ENCODE measurements at places on chromosomes 2 and 18.

DNA sequence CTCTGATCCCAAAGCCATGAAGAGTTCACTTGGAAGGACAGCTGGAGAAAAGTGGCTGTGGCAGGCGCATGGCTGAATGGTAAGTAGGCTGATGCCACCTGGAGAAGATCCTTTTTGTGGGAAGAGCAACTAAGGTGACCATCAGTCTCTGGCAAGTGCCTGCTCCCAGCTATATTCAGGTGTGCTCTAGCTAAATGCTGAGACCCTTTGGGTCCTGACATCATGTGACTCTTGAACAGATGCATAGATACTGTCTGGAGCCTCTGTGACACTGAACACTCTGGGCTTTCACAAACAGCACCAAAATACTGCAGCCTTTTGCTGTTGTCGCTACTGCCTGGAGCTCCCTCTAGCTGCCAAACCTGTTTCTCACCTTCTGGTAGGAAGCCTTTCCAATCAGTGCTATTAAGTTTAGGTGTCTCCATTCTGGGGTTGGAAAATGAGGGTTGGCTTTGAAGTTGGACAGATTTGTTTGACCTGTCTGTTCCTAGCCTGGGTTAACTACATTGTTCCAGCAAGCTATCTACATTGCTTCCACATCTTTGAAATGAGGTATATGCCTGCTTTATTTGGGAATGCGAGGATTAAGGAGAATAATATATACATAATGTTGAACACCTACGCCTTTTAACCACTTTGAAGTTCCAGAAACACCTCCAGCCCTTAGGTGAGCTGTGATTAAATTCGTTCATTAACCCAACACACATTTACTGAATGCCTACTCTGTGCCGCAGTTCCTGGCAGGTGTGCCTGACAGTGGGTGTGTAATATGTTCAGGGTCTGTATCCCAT, 3.1 kb downstream of the EGR4 start:
- no peak for DNase-seq

DNA sequence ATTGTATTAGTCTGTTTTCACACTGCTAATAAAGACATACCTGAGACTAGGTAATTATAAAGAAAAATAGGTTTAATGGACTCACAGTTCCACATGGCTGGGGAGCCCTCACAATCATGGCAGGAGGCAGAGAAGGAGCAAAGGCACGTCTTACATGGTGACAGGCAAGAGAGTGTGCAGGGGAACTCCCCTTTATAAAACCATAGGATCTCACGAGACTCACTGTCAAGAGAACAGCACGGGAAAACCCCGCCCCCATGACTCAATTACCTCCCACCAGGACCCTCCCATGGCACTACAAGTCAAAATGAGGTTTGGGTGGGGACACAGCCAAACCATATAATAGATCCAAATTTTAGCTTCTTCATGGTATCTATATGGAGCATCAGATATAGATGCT, 69.6 kb upstream of the TMEM87B start:
- DNase-seq = no peak

- DNase-seq = no peak
These were observed 58.7 kb downstream of the DTNB start for GRCh38 chr2:25614711-25615110.

- no peak for DNase-seq
These were observed 1287.8 kb upstream of the TMEFF2 start for GRCh38 chr2:193482557-193482956.

GRCh38 chr18:4854671-4855070, 342.4 kb downstream of the AKAIN1 start:
- no peak for DNase-seq

- no peak for DNase-seq
These were observed 74.4 kb downstream of the DDX18 start for GRCh38 chr2:117888897-117889296.

- no peak for DNase-seq
These were observed 81.7 kb downstream of the SPRED2 start for GRCh38 chr2:65350651-65351056.

DNA sequence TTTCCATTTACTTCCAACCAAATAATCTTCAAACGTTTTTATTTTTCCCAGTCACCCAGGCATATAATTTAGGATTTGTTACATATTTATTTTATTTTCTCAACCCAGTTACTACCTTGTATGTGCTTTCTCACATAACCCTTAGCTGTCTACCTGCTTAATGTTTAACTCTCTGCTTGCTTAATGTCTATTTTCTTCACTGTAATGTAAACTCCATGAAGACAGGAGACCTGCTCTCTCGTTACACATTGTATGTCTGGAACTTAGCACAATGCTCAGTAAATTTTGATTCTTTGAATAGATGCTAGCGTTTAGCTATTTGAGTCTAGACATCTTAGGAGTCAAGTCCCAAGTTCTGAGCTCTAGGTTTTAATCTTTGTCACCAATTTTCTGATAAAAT, 70.2 kb downstream of the RBBP8 start:
- DNase-seq = no peak

DNA sequence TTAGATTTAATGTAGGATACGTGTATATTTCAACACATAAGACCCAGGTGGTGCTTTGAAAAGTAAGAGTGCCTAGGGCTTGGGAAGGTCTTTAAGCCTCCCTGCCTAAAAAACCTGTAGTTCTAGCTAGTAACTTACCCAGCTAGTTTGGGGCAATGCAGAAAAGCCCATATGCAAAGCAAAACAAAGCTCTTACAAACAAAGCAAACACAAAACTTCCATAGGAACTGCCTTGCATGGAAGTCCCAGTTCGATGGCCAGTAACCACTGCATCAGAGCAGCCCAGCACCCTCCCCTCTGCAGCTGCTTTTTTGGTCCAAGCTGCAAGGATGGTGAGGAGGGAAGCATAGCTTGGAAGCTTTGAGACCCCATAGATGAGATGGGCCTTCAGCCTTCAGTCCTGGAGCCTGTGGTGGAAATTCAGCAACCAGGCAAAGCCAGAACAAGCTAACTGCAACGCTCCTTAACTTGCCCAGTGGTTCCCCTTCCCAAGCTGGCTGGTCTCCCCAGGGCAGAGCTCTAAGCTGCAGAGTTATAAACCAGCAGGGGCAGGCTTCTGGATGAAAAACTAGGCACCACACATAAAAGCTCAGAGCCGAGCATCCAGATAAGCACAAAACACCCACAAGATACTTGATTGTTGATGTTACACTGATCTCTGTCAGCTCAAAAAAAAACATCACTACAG, 16.2 kb downstream of the C2orf76 start:
- DNase-seq = no peak

DNA sequence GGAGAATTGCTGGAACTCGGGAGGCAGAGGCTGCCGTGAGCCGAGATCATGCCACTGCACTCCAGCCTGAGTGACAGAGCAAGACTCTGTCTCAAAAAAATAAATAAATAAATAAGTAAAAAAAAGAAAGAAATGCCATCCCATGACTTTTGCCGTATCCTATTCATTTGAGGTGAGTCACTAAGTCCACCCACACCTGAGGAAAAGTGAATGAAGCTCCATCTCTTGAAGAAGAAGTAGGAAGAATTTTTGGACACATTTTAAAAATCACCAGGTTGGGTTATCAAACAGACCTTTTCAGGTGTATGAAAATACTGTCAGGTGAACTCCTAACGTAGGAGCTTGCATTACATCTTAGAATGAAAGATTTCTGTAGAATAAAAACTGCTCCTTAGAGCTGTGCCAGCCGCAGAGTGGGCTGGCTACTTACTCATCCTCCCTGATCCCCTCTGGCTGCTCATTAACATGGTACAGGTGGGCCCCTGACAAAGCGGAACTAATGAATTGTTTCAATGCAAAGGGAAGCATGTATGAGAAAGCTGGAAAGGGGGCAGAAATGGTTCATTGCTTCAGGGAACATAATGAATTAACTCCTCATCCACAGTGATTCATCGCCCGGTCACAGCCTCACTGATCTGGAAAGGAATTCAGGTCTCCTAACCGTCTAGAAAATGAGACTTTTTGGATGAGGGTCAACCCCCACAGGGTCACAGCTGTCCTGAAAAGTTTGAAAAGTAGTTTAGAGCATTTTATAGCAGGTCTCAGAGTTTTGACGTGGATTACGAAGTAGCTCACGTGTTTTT, 191.4 kb downstream of the SPP2 start:
- no peak for DNase-seq

GRCh38 chr18:75081486-75081885, 127.5 kb downstream of the PTGR3 start:
- DNase-seq = no peak

- no peak for DNase-seq
These were observed 697 bp downstream of the LGALSL start for GRCh38 chr2:64454386-64455332.

DNA sequence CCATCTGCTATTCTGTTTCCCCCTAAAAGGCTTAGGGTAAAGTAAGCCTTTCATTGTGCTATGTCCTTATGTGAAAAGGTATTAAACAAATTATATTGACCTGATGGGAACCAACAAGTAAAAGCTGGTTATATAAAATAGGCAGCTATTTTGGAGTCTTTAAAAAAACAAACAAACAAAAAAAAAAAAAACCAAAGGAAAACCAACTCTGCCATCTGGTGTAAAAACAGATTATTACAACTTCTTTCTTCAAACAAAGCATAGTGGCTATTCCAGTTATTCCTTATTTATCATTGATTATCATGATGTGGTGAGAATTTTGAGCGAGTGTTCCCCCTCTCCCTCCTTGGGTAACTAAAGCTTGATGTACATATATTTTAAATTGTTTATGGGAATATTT, 122.3 kb upstream of the FHL2 start:
- DNase-seq = no peak

GRCh38 chr2:192885569-192886160, 690.9 kb upstream of the TMEFF2 start:
- no peak for DNase-seq

DNA sequence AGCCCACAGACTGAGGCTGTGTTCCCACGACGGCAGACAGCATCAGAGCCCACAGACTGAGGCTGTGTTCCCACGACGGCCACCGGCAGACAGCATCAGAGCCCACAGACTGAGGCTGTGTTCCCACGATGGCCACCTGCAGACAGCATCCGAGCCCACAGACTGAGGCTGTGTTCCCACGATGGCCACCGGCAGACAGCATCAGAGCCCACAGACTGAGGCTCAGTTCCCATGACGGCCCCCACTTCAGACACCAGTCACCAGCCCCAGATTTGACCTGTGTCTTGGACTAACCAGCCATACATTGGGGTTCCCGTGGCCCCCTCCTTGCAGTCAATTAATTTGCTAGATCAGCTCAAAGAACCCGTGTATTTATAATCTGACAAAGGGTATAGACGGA, 57.8 kb upstream of the SNTG2 start:
- DNase-seq = no peak

DNA sequence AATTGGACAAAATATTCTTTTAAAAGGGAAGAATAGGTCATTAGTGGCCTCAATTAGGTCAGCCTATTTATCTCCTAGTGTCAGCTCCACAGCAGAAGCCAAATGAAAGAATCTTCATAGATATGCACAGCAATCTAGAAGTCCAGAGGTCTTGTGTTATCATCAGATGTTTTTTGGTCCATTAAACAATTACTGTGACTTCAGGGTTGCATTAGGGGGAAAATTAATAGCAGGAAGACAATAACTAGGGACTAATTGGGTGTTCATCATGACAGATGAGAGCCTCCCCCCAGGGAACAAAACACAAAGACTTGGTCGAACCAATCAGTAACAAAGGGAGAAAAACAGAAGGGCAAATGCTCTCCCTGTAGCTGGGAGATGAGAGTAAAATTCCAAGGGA, 264.7 kb downstream of the PTH2R start:
- no peak for DNase-seq

DNA sequence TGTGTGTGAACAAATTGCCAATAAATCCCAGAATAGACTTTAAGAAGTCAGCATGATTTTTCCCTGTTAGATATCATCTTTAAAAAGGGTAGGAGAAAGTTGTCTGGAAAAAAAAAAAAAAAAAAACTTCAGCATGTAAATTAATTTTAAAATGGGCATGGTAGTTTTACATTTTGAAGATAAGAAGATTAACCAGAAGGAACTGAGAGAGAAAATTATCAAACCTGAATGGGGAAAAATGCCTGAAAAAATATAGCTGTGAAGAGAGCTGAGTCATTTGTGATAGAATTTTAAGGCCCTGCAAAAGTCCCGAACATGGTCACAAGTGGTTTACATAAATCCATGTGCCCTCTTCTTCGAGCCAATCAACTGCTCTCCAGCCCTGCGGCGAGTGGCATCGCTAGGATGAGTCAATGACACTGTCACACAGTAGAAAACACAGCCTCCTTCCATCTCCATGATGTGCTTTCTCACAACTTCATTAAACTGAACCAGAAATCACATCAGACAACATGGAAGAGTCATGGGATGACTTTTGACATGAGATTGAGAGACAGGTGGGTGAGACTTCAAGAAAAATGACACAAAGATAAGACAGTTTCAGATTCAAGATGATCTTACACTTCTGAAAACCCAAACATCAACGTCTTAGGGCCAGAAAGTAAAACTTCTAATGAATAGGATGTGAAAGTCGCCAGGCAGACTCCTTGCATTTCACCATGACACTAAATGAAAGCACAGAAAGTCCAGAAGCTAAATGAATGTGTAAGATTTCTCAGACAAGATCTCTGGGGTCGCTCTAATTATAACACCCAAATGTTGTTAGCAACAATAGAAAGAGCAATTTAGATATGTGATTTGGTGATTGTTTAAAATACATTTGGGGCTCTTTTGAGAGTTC, 273.0 kb upstream of the ID2 start:
- DNase-seq = no peak

DNA sequence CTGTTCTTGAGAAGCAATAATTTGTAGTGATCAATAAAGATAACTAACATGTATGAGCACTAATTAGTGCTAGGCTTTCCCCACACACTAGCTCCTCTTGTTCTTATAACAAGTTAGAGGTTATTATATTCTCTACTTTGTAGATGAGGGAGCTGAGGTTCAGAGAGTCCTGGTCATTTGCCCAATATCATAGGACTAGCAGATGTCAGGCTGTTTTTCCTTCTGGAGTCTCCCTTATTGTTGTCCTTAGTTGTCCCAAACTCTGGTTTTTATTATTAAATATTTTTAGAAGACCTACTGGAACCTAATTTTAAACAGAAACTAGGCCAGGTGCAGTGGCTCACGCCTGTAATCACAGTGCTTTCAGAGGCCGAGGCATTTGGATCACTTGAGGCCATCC, 16.5 kb upstream of the TTC39C start:
- DNase-seq = no peak

DNA sequence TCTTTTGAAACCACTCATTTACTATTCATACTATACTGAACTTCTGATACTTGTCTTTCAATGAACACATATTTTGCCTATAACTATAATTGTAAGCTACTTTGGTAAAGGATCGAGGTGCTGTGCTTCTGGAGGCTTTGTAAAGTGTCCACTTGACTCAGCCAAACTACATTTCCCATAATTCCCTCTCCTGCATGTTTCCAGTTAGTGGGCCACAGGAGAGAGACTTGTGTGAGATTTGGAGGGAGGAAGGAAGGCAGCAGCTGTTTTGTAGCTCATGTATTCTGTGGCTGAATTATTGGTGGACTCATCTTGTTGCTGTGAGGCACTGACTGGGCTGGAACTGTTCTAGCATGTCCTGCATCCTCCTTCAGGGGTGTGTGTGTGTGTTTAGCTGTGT, 328.8 kb downstream of the ARL6IP6 start:
- DNase-seq = no peak

- no peak for DNase-seq
These were observed 61.0 kb downstream of the CRIM1 start for GRCh38 chr2:36416370-36417165.
